ENCODE measurements at places on chromosomes 2 and 18. TPM values are rescaled to one million over a fixed set of nuclear protein-coding genes. Genes with fewer than 3 reads are reported as not detected.

Gene CCBE1
- 4.1 TPM for total RNA-seq

GRCh38 chr2:236576087-236576486 lies 6.5 kb downstream of the ACKR3 start:
- no peak for DNase-seq

Gene ACTG2
- total RNA-seq = 540 TPM

Gene ADAM23
- 13.9 TPM for total RNA-seq

GRCh38 chr2:118048401-118048800 lies 34.5 kb upstream of the CCDC93 start:
- DNase-seq = peak; percentile 27

DNA sequence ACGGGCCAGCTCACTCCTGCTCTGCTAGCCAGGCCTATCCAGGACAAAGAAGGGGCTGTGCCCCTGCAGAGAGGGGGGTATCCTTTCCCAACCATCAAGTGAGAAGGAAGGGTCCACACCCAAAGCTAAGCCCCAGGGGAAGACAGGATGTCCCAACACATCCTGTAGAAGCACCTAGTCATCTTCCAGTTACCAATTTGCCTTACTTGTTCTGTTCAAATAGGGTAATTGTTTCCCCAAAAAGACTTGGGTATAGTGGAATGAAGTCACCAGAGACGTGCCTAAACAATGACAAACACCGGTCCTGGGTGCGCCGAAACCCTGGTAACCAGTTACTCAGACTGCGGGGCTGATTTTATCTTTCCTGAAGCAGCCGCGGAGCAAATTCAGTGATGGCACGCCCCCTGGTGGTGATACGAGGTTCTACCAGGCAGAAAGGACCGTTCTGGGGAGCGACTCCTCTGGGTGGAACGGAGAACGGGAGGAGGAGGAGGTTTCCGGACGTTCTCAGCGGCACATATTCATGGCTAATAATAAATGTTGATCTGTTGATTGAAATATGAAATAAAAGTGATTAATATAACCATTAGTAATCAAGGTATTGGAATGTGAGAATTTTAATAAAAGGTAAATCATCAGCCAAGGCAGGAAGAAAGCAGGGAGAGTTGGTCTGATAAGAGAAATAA lies 109.3 kb upstream of the STON1 start:
- DNase-seq = peak; percentile 79

Gene COLEC11
- not detected for total RNA-seq

Gene HMSD
- 1.0 TPM for total RNA-seq

DNA sequence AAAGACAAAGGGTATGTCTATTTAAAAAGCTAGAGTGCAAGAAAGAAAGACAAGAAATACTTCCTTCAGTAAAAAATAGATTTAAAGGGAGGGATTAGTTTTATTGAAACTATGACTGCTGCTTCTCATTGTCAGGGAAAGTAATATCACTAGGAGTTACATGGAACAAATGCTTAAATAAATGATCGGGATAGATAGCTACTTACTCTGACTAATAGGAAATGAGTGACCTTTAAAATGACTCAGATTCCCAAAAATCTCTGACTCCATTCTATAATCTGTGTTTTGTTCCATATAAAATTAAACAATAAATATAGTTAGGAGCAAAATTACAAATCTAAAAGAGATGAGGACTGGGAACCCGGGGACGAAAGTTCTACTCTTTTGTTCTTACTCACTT lies 669.3 kb downstream of the NR4A2 start:
- DNase-seq = no peak

- no peak for DNase-seq
Observed at GRCh38 chr2:179253226-179253625, 11.4 kb downstream of the SESTD1 start.

Gene CD207
- not detected for total RNA-seq

GRCh38 chr2:217853301-217853881 lies 149.4 kb downstream of the TNS1 start:
- DNase-seq = no peak

DNA sequence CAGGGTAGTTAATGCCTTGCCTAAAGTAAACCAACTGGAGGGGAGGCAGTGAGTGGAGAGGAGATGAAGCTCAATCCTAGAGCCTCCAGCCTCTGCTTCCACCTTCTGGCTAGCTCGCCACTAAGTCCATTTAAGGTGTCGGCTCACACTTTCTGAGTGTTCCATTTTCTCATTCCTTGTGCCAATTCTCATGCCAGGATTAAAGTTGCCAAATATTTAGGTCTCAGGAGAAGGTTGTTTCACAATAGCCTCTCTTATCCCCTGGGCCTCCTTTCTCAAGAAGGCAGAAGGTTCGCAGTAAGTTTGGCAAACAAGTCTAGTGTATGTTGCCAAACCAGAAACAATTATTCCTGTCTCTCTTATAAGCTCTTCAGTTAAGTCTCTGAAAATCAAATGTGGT lies 57.2 kb downstream of the TACR1 start:
- DNase-seq = peak; percentile 41

Measured in astrocyte (in vitro differentiated cells and primary cell).